Inflammatory macrophage (primary cell): ENCODE measurements at places on chromosomes 6 and 20.

DNA sequence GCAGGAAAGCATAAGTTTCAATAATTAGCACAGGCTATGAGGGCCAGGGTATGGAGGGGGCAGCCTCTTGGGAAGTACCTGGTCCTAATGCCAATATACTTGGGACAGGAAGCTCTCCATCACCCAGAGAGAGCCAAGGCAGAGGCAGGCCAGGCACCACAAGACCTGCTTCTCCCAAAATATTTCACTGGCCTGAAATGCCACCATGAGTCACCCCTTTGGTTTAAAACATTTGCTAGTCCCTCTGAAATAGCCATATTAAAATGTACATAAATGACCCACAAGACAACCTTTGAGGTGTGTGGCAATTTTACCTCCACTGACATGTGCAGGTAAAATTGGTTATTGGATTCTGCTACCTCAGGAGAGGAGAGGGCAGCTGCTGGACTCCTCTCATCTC lies 23.4 kb upstream of the SCUBE3 start:
- no peak for DNase-seq

DNA sequence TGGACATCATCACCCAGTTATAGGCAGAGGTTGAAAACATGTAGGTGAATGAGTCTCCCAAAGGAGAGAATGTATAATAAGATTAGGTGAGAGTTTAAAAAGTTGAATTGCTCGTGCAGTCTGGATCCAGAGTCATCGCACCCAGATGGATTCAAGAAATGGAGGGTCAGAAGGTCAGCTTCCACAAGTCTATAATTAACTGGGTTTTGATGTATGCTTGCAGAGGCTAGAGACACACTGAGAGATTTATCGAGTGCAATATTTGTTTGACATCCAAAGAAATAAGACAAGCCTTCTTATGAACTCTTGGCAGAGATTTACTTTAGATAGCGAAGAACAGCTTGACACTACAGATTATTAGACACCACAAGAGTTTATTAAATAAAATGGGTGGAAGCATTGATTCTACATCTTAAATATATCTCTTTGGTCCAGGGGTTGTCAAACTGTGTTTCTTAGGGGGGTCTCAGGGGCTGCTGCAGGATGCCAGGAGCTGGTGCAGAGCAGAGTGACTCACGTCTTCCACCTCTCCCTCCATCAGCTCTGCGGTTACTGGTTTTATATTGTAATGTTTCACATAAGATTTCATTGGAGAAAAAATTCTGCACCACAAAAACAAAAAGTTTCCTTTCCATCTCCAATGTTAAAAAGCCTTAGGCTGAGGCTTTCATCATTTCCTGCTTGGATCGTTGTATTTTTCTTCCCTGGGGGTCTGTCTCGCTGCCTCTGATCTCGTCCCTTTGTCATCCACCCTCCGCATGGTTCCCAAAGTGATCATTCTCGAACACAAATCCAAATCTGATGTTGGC lies 176.2 kb upstream of the AHI1 start:
- no peak for DNase-seq

DNA sequence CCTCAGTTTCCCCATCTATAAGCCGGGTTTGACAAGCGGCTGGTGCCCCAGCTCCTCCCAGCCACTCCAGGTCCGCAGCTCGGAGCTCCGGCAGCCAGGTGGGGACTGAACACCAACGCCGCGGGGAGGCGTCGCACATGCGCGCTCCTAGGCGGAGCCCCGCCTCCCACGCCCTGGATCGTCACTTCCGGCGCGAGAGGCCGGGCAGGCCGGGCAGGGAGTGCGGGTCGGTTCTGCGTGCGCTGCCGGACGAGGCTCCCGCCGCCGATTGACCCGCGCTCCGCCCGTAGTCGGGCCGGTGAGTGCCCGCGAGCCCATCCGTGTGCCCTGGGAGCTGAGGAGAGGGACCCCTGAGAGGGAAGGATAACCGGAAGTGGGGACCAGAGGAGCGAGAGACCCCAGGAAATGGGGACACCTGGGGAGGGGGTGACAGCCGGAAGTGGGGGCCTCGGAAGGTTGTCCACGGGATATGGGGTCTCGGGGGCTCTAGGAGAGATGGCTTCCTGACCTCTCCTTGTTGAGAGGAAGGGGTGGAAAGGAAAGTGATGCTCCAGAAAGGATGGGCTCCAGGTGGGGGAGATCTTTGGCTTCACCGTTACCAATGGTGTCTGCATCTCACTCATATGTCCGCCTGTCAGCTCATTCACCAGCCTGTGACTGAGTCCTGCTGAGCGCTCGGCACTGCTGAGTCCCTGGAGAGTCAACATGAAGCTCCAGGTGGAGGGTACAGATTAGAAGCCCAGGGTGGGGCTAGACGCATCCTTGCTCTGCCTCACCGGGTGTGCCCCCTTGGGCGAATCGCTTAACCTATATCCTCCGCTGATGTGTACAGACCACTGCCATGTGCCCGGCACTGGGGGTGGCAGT lies at the start of gene TTPAL:
TTPAL (plus strand) TSS at position 181 of the 867 bp plus-strand sequence. CDS start 4,126 bp downstream, outside the sequence.
- DNase-seq = peak; percentile 82

DNA sequence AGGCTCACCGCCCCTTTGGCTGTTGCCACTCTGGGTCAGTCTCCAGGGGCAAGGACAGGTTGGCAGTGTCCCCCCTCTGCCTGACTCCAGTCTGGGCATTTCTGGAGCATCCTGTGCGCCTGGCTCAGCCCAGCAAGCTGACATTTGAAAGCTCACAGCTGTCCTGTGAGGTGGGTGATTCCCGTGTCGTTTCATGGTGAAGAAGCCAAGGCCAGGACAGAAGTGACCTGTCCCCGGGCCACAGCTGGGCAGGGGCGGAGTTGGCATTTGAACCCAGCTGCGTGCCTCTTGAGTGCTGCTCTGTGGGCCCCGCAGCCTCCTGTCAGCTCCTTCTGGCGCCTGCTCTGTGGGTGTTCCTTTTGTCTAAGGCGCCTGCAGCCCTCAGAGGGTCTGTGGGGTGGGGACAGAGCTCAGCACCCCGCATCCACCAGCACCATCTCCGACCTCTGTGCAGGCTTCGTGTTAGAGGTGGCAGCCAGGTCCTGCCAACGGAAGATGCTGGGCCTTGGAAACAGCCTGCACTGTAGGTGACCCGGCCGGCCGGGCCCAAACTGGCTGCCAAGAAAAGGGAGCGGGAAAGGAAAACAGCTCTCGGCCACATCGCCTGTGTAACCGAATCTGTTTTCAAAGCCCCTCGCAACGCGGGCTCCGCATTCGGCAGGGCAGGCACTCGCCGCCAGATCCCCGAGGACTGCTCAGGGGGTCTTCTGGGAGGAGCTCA lies 5.8 kb upstream of the GATA5 start:
- DNase-seq = no peak

GRCh38 chr6:99349171-99350141 lies at the start of gene FAXC:
Gene FAXC (minus strand): TSS chr6:99349674. CDS start chr6:99349372, 302 bp downstream.
- no peak for DNase-seq

DNA sequence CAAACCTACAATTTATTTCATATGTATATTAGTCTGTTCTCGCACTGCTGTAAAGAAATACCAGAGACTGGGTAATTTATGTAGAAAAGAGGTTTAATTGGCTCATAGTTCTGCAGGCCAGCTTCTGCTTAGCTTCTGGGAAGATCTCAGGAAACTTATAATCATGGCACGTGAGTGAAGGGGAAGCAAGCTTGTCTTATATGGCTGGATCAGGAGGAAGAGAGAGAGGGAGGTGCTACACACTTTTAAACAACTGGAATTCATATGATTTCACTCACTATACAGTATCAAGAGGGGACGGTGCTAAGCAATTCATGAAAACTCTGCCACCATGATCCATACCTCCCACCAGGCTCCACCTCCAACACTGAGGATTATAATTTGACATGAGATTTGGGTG lies 29.9 kb downstream of the PHACTR2 start:
- DNase-seq = peak; percentile 76

- DNase-seq = no peak
These were observed 71.8 kb upstream of the CITED2 start for GRCh38 chr6:139446138-139446715.

GRCh38 chr6:25329161-25329817 lies 50.1 kb downstream of the CARMIL1 start:
- peak; percentile 31 for DNase-seq

DNA sequence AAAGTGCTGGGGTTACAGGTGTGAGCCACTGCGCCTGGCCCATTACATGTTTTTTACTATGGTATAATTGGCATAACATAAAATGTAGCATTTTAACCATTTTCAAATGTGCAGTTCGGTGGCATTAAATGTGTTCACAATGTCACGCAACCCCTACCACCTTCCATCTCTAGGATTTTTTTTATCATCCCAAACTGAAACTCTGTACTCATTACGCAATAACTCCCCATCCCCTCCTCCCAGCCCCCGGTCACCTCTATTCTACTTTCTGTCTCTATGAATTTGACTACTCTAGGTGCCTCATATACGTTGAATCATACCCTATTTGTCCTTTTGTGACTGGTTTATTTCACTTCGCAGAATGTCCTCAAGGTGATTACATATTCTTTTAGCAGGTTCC lies 233.1 kb upstream of the ARID1B start:
- DNase-seq = no peak

GRCh38 chr20:38888059-38888831 lies 38.0 kb upstream of the FAM83D start:
- no peak for DNase-seq

GRCh38 chr20:63036291-63036690 lies 29.5 kb upstream of the BHLHE23 start:
- DNase-seq = no peak

- no peak for DNase-seq
These were observed 4.4 kb upstream of the LMBRD1 start for GRCh38 chr6:69801225-69801624.

DNA sequence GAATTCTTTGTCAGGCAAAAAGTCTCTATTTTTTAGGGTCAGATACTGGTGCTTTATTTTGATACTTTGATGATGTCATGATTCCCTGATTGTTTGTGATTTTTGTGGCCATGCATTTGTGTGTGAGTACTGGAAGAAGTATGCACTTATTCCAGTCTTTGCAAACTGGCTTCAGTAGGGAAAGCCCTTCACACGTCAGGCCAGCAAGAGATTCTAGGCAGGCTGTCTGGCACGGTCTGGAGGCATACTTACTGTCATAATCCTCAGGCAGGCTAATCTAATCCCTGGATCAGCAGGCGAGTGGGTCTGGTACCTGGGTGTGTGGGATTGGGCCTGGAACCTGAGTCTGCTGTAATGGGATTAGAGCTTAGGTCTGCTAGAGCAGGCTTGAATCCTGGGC lies 391.8 kb upstream of the MMS22L start:
- no peak for DNase-seq

DNA sequence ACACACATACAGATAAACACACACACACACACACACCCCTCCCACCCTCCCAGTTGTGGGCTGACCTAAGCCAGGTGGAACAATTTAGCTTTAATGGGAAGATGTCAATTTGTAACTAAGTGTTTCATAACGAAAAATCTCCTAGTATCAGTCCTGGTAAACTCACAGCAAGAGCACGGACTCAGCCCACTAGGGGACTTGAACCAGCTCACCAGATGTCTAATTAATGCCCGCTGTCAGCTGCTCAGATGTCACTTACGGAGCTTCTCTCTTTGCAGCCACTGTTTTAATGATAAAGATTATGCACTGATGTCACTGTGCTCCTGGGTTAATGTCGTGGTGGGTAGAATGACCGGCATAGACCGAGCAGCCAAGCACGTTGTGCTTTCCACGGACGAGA lies 116.6 kb upstream of the INSM1 start:
- no peak for DNase-seq

- no peak for DNase-seq
These were observed 40.8 kb upstream of the ATXN1 start for GRCh38 chr6:16802071-16802470.

GRCh38 chr20:62413025-62413570 lies 6.0 kb upstream of the CABLES2 start:
- no peak for DNase-seq

DNA sequence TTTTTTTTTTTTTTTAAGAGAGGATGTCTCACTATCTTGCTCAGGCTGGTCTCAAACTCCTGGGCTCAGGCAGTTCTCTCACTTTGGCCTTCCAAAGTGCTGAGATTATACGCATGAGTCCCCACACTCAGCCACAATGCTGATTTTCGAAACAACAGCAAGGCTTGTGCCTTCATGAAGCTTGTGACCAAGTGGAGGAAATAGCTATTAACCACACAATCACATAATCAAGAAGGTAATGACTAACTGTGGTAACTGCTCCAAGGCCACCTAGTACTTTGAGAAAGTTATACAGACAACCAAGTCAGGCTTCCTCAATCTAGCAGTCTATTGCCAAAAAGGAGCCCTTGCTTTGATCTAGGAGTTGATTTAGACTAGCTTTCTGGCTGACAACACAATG lies 46.3 kb downstream of the SOD2 start:
- DNase-seq = peak; percentile 37

DNA sequence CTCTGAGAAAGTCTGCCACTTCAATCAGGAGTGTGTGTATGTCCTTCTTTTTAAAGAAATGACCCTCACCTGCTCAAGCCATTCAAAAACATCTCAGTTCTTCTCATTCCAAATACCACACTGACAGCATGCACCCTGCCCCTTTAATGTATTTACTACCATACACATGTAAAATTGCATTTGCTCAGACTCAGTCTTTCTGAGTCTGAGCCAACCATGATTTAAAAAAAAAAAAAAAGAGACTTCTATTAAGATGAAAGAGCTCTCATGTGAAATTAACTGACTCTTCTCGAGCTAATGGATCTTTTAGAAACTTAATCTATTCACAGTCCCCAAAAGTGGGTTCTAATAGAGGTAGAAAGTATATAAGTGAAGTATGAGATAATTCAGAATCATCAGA lies 1.4 kb upstream of the FILIP1 start:
- DNase-seq = no peak

GRCh38 chr6:21414065-21414464 lies 179.5 kb upstream of the SOX4 start:
- no peak for DNase-seq

GRCh38 chr6:127855542-127856159 lies 45.2 kb downstream of the THEMIS start:
- DNase-seq = no peak

DNA sequence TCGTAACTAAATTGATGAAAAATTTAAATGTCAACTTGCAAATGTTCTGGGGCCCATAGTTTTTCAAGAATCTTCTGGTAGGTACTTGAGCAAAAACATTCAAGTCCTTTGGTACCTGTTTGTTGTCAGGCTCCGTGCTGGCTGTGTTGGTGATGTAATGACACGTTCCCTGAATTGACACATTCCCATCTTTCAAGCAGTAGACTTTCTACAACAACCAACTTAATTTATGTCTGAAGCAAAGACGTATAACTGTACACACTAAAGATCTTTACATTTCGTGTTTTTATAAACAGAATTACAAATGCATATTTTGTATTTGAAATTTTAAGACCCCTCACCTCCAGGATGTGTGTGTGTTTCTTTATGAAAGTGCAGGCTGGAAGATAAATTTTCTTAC lies 49.5 kb downstream of the NCOA3 start:
- no peak for DNase-seq

GRCh38 chr6:37116326-37116725 lies 53.6 kb upstream of the PIM1 start:
- peak; percentile 41 for DNase-seq

DNA sequence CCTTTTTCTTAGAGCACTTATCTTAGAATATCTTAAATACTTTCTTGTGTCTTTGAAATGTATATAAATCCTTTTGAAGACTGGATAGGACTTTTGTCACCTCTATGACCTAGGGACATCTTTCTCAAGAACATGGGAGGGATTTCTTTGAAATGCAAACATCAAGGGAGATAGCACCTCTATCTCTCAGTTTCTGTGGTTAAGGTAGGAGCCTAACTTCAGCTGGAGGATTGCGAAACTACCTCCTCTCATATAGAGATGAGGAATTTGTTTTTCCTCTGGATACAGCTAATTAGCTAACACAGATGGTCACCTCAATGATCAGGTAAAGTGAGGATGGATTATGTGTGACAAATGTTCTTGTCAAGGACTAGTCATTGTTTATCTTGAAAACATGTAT lies 631.3 kb upstream of the IMPG1 start:
- DNase-seq = no peak
